T-helper 1 cell (primary cell): ENCODE measurements at places on chromosomes 6 and 20.

DNA sequence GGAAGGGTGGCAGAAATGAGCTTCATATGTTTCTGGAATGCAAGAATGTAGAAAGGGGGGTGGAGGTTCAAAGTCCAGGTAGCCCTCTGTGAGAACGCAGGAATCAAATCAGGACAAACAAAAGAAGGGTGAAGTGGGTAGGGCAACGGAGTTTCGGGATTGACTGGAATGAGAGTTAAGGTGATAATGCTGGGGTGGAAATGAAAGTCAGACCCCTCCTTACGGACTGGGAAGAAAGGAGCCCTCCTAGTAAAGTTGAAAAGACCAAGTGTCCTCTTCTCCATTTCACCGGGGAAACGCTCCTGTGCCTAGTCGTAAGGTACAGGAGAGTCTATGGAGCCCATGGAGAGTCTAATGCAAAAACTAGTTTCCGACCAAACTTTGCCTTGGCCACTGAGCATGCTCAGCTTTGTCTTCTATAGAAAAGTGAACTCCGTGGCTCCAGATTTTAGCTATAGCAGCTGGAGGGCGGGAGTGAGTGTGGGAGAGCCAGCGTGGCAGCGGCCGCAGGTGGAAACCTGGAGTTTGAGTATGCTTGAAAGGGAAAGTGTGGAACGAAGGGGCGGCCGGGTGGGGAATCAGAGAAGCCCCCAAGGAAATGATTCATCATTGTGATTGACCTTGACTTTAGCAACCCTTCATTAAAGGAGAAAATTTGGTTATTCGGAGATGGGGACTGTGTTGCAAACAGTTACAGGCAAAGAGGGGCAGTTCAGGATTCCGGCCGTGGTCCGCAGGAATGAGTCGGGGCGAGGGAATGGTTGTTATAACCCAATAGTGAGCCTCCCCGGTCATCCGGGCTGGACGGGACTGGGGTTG is 1.3 kb upstream of the LRRC1 start:
- DNase-seq, result no peak

DNA sequence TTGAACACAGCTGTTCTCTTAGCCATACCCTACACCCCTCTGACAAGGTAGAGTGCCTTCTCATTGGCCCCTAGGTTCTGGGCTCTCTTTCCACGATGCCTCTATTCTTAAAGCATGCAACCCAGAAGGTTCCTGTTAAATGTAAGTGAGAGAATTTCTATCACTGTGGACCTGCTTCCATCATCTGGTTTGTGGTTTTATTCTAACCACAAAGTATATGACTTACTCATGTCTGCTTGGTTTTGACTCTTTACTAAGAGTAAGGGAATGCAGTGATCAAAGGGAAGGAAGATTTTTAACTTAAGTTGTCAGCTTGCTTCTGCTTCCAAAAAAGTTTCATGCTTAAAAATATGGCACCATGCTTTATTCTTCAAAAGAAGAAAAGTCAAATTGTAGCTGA is 80.2 kb downstream of the ANKEF1 start:
- no peak for DNase-seq

GRCh38 chr6:148422085-148422484 is 79.4 kb downstream of the SASH1 start:
- no peak for DNase-seq

- DNase-seq, result no peak
Measured at GRCh38 chr6:81929828-81930227, 177.3 kb upstream of the TENT5A start.

DNA sequence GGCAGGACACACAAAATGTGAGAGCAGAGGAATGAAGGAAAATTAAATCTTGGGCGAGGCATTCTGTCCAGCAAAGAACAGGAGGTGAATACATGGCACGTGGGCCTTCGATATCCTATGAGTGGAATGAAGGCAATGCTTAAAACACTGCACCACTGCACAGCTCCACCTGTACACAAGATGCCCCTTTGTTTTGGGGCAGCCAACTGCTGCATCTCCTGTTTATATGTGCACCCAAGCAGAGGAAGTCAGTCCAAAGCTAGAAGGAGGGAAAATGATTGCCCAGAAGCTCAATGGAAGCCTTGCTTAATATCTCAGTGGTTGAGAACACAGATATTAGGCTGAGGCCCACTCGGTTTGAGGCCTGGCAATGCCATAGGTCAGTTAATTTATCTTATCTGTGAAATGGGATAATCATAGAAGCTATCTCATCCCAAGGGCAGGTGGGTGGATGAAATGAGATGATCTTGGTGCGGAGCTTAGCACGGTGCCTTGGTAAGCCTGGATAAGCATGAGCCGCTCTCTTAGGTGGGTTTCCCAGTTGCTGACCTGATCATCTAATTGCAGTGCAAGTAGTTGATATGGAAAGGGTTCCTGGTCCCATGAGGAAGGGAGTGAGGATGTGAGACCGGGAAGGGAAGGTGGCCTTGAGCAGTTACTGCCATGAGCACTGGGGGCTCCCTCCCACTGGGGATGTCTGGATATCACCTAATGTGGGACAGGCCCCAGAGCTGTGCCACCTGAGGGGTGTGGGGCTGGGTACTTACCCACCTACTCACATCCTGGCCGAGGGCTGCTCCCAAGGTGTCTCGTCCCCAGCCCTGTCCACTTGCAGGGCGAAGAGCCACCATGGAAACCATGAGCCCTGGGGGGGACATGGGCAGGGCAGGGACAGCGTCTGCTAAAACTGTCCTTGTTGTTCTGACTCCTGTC is 9.9 kb downstream of the BANF2 start:
- DNase-seq, result no peak
